ENCODE measurements at places on chromosomes 12 and 14. TPM values are rescaled to one million over a fixed set of nuclear protein-coding genes. Genes with fewer than 3 reads are reported as not detected.

MGST1 gene
- total RNA-seq: 9.2 TPM

TAS2R10 gene
- total RNA-seq: 9.6 TPM

CLEC4C gene
- not detected for total RNA-seq

SLC17A8 gene
- 8.8 TPM for total RNA-seq

TCL1B gene
- total RNA-seq: not detected

HNRNPA1 gene
- total RNA-seq: 451 TPM

Measured in cerebellum (tissue), 4 donors.